Activated CD4-positive, CD25-positive, alpha-beta regulatory T cell (primary cell): ENCODE measurements at places on chromosomes 7 and 10.

DNA sequence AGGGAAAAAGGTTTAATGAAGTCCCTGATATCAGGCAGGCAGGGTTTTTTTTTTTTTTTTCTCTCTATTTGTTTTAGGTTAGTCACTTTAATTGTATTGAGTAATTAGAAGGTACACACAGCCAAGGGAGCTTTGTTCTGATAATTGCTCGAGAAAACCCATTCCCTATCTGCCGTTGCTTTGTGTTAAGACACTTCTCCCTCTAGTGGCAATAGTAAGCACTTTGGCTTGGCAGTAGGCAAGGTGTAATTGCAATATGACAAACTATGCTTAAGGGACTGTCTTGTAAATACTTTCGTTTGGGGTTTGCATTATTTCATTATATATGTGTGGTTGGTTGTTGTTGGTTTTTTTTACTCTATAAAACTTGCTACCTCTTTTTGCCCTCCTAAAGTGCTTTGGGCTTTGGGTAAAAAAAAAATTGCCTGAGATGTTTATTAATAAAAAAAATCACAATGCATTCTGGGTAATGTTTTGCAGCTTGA, 113.4 kb downstream of the BTRC start:
- no peak for DNase-seq

- DNase-seq: no peak
Observed at GRCh38 chr10:43706166-43706565, 57.5 kb upstream of the ZNF32 start.

DNA sequence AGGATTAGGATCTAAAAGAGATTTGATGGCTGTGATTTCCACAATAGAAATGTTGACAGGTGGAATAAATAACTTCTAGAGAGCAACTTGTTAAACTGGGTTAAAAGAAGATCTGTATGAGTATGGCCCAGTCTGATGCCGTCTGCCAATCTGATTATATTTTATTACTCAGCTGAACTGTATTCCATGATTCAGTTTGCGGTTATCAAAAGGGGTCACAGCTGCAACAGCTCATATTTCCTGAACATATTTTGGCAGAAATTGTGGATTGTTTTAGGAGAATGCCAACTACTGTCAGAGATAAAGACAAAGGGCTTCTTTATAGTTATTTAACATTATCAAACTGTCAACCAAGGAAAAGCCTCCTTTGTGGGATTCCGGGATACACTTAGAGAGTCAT, 244.8 kb upstream of the MINDY3 start:
- DNase-seq: no peak

DNA sequence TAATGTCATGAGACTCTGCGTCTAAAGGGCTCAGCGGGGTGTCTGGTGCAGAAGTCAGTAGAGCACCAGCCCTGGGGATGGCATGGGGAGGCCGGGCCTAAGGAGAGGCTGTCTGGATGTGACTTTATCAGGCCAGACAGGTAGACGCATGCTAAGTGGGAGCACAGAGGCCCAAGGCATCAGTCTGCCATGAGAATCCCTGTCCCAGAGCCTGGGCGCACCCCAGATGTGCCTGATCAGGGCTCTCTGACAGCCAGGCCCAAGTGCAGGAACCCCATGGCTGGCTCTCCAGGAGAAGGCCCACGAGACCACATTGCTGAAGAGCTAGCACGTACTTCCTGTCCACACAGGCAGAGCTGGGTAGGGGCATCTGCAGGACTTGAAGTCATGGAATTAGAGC, 48.0 kb upstream of the CPXM2 start:
- no peak for DNase-seq
